CD4-positive, alpha-beta T cell treated with Interferon gamma for 1 hour (primary cell): ENCODE measurements at places on chromosomes 7 and 10.

- no peak for DNase-seq
Measured at GRCh38 chr10:61989995-61990760, 88.7 kb downstream of the ARID5B start.

GRCh38 chr7:159067576-159068487 is 76.8 kb downstream of the VIPR2 start:
- DNase-seq, result no peak

DNA sequence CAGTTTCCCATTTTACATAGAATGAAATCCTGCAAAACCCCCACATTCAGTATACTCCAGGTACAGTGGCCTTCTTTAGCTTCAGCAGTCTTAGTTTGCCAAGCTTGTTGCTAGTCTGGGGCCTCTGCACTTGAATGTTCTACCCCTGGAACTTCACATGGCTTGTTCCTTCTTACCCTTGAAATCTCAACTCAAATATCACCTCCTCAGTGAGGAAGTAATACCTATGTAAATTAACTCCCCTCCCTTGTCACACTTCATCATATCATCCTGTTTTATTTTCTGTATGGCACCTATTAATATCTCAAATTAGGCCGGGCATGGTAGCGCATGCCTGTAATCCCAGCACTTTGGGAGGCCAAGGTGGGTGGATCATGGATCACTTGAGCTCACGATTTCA is 163.8 kb upstream of the KAT6B start:
- DNase-seq, result no peak

- no peak for DNase-seq
Measured at GRCh38 chr7:27554826-27555225, 107.9 kb downstream of the HIBADH start.

- no peak for DNase-seq
Measured at GRCh38 chr7:93821463-93821862, 69.1 kb downstream of the TFPI2 start.

DNA sequence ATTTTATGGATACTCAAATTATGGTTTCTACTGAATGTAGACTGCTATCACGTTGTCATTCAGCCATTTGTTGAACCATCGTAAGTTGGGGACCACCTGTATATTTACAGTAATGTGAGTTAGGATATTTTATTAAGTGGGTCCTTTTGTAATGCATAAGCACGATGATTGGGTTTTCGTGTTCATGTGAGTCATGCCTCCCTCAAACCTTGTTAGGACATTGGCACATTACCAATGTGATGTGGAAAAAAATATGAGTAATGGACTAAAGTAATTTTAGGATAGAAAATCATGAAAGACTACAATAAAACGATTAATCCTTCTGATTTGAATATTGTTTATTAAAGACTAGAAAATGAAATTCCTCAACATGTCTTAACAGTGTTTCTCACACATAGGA is 8.7 kb downstream of the SMC3 start:
- DNase-seq, result no peak

DNA sequence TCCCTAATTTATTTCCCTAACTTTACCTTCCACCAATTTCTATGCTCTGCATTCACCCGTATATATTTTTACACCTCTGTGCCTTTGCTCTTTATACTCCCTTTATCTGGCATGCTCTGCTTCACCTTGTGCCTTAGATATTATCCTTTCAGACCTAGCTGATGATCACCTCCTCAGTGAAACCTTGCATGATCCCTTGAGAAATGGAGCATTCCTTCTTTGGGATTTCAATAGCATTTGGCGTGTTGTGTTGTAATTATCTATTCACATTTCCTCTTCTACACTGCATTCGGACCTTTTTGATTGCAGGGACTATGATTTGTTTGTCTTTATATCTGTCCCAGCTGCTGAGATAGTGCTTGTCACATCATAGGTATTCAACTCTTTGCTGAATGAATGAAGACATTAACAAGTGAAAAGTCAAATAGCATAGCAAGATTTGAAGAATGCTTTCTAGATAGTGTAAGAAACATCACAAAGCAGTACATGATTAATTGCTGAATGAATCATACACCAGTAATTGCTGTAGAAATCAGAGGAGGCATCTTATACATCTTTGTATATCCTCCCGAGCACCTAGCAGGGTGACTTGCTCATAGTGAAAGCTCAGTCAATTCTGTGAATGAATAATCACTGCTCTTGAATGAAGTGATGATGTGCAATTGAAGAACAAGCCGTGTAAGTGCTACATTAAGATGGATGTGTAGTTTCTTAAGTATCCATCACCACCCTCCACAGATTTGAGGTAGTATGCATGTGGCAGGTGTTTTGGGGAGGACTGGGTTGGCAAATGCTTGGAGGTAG is 2.0 kb upstream of the TM9SF3 start:
- no peak for DNase-seq

GRCh38 chr7:85750454-85750949 is 563.6 kb upstream of the SEMA3D start:
- DNase-seq, result no peak

- no peak for DNase-seq
Measured at GRCh38 chr7:14501436-14501835, 401.1 kb downstream of the DGKB start.

DNA sequence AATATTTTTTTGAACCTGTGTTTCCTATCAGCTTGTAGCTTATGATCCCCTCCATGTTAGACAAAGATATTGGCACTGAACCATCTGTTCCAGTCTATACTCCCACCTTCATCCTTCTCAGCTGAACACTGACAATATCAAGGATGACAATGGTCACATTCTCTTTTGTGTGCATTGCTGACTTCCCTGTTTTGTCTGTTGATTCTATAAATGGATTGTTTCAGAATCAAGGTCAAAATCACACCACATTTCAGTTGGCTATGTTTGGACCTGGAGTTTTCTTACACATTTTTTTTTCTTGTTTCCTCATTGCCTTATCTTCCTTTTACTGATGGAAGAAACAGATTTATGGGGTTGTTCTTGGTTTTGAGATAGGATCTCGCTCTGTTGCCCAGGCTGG is 11.3 kb upstream of the SMURF1 start:
- no peak for DNase-seq

GRCh38 chr10:127153181-127153580 is 43.2 kb downstream of the INSYN2A start:
- DNase-seq, result no peak
